ENCODE measurements at places on chromosomes 1 and 21.
A peak's percentile ranks its signal among the peaks of the same experiment; 100 is the strongest.

GRCh38 chr1:2465371-2466269 lies 10.5 kb upstream of the PLCH2 start:
- DNase-seq, result no peak

DNA sequence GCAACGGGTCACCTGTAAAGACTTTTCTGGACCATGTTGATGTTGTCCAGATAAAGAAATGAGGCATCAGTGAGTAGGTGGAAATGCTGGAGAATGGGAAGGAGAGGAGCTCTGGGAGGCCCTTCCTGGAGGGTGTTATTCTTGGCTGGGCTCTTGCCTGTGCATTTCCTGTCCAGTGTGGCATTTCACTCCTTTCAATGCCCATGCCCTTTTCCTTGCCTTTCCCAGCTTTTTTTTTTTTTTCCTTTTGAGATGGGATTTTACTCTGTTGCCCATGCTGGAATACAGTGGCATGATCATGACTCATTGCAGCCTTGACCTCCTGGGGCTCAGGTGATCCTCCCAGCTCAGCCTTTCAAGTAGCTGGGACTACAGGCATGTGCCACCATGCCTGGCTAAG lies 11.8 kb downstream of the NOS1AP start:
- no peak for DNase-seq

- DNase-seq, result no peak
Observed at GRCh38 chr21:26099610-26100219, 70.9 kb downstream of the APP start.

GRCh38 chr1:216750961-216751360 lies 27.7 kb upstream of the ESRRG start:
- no peak for DNase-seq

DNA sequence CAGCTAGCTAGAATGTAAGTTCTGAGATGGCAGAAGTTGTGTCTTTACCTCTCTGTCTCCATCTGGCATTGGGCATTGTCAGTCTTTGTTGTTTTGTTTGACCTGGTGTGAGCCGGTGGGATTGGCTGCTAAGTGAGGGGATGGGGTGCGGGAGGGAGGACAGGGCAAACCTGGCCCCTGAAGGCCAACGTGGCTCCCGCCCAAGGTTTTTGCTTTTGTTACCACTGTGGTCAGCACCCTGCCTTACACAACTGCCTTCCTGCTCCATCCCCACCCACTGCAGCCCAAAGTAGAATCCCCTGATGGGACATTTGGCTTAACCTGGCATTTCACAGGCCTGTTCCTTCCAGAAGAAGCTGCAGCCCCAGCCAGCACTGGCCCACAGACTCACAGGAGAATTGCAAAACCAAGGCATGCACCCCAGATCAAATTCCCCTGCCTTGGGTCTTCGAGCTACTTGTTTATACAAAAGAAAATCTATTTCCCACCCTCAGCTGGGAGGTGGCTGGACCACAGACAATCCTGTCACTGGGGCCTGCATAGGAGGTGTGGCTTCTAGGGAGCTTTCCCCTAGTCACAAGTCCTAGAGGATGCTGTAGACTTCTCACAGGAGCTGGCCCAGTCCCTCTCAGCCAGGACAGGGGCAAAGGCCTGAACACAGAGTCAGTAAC lies 147.5 kb downstream of the TRABD2B start:
- DNase-seq, result no peak

DNA sequence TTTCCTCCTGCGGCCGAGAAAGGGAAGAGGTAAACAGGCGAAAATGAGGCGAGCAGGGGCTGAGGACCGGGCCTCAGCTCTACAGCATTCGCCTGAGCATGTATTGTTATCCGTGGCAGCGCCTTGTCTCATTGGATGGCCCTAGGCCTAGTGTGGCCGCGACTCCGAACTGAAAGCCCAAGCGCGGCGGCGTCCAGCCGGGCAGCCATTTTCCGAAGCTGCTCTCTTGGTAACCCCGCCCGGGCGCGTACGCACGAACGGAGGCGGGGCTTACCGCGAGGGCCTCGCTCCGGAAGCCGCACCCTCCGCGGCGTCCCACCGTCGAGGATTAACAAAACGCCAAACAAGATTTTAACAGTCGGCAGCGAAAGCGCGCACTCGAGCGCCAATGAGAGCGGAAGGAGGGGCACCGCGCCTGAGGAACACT lies 797 bp upstream of the USP1 start:
- no peak for DNase-seq

DNA sequence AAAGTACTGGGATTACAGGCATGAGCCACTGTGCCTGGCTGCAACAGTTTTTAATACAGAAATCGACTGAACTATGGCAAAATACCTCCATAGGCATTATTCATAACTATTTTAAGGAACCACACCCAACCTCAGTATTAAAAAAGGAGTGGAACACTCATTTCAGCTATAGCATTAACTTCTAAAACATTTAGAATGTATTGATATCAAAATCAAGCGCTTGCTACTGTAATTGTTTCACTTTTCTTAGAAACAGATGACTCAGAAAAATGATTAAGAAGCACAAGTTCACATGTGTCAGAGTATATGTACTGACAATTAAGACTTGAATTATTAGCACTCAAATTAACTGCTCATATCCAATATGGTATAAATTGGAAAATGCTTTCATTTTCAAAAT lies 15.1 kb downstream of the AIDA start:
- DNase-seq, result no peak

DNA sequence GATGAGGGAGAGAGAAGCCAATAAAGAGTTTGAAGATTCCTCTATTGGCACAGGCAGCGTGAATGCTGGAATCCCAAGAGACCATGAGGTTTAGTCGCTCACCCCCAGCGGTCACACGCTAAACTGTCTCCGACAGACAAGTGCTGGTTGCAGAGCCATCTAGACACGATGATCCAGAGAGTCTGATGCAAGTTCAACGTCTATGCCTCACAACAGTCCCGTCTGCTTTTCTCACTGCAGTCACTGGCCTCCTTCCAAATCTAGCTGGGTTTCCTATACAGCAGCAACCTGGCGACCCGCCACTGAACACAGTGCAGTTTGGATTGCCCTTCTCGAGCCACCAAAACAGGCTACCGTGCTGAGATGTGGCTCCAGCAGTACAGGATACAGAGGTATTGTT lies 98.6 kb upstream of the KRTAP19-8 start:
- DNase-seq, result no peak

GRCh38 chr1:13616234-13616633 lies 32.6 kb downstream of the PDPN start:
- DNase-seq, result peak; percentile 62

DNA sequence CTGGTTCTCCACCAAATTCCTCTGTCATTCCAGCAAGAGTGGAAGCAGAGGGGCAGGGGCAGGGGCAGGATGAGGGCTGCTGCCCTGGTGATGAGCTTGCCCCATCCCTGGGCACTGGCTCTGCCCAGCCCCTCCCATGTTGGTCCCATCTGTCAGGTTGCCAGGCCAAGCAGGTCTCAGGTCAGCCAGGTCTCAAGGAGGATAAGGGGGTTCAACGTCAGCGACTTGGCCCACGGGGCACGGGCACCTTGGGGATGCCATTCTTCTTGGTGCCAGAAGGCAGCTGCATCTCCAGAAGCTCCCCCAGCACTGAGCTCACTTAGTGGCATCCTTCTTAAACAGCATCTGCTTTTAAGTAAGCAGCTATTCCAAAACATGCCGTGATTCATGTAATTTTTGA lies 133.1 kb downstream of the AJAP1 start:
- no peak for DNase-seq

DNA sequence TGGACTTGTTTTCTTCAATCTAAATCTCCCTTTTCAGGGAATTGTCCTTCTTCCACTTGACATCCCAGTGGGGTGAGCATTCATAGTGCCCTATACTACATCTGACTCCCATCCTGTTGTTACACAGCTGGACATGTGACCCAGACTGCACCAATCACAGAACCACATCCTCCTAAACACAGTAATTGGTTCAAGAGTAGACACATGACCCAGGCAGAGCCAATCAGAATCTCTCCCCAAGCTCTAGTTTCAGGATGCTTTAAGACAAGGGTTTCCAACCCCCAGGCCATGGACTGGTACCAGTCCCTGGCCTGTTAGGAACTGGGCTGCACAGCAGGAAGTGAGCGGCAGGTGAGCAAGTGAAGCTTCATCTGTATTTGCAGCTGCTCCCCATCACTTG lies 5.6 kb upstream of the DDOST start:
- peak; percentile 21 for DNase-seq

DNA sequence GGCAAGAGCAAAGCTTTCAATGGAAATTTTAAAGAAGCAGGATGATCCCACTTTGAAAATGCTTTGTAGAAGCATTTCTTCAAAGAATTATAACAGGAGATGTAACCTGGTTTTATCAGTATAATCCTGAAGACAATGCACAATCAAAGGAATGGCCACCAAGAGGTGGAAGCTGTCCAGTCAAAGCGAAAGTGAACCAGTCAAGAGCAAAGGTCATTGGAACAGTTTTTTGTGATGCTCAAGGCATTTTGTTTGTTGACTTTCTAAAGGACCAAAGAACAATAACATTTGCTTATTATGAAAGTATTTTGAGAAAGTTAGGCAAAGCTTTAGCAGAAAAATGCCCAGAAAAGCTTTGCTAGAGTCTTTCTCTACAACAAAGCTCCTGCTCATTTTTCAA lies 5.5 kb upstream of the CD84 start:
- DNase-seq, result no peak

DNA sequence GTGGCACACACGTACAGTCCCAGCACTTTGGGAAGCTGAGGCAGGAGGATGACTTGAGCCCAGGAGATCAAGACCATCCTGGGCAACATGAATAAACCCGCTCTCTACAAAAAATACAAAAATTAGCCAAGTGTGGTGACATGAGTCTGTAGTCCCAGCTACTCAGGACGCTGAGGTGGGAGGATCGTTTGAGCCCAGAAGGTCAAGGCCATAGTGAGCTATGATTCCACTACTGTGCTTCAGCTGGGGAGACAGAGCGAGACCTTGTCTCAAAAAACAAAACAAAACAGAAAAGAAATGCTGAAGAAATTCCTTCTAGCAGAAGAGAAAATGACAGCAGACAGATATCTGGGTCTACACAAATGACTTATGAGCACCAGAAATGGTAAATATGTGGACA lies 10.3 kb downstream of the ALDH9A1 start:
- DNase-seq, result no peak

DNA sequence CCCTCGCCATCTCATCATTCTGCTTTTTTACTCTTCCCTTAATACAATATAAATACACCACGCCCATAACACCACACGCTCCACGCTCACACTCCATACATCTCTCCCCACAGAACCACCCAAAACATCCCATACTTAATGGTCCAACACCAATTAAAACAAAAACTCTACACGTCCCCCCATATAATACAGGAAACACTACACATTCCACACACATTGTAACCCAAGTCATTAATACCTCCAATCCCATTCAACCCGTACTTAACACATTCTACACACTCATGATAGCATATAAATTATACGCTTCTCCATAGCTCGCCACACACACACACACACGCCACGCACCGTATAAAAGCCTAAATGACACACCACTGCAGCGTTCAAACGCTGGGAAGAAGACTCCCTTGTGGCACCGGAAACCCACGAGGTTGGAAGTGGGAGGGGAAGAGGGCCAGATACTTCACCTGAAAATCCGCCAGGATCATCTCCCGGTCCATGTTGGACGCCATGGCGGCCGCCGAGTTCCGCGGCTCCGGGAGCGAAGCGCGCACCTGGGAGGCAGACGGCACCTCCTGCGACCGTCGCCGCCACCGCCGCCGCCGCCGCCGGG lies 659 bp downstream of the FAF1 start:
- DNase-seq, result peak; percentile 37

GRCh38 chr1:223423641-223424233 lies 30.5 kb downstream of the CCDC185 start:
- no peak for DNase-seq
